Renal cortical epithelial cell (primary cell): ENCODE measurements at places on chromosomes 5 and 9. TPM values are rescaled to one million over a fixed set of nuclear protein-coding genes. Genes with fewer than 3 reads are reported as not detected.

The SLC1A1 gene
- total RNA-seq: 39.1 and 39.5 TPM in 2 replicates

The NIPAL4 gene
- 1.1 and 2.6 TPM in 2 replicates for total RNA-seq

The HTR4 gene
- not detected in 2 replicates for total RNA-seq

The SEMA5A gene
- 1.6 and 13.7 TPM in 2 replicates for total RNA-seq

The JAKMIP2 gene
- not detected in 2 replicates for total RNA-seq

The FRMD3 gene
- total RNA-seq: 1.0 and 3.5 TPM in 2 replicates

The ZDHHC11 gene
- under 0.01 and 2.3 TPM in 2 replicates for total RNA-seq

The TAF11L5 gene
- not detected in 2 replicates for total RNA-seq

The PCDHGA10 gene
- total RNA-seq: 0.52 and 5.1 TPM in 2 replicates

The CERCAM gene
- 43.4 and 50.4 TPM in 2 replicates for total RNA-seq

The LAMC3 gene
- 0.05 TPM in 1 of 2 replicates, not detected in the other for total RNA-seq

The SHROOM1 gene
- total RNA-seq: 3.3 and 4.5 TPM in 2 replicates

The HIGD2A gene
- 27.3 and 47.8 TPM in 2 replicates for total RNA-seq

The GLIPR2 gene
- total RNA-seq: 33.5 and 73.1 TPM in 2 replicates

The PCAT7 gene
- total RNA-seq: 0.30 and 1.0 TPM in 2 replicates

The TGFBI gene
- total RNA-seq: 468 and 692 TPM in 2 replicates

The NR2F1-AS1 gene
- total RNA-seq: 0.69 and 1.8 TPM in 2 replicates

The MARCHF11 gene
- total RNA-seq: not detected in 2 replicates

The PDE8B gene
- 0.05 TPM in 1 of 2 replicates, not detected in the other for total RNA-seq

The SLC22A5 gene
- 31.3 and 33.0 TPM in 2 replicates for total RNA-seq

The ACSL6 gene
- total RNA-seq: 0.05 TPM in 1 of 2 replicates, not detected in the other

The CCL28 gene
- 11.0 and 26.6 TPM in 2 replicates for total RNA-seq

The G3BP1 gene
- 210 and 408 TPM in 2 replicates for total RNA-seq

The FBLL1 gene
- total RNA-seq: 0.30 and 0.35 TPM in 2 replicates

The PCDHB11 gene
- total RNA-seq: 0.17 and 1.6 TPM in 2 replicates

The CYLC2 gene
- not detected in 2 replicates for total RNA-seq
